ENCODE measurements at places on chromosomes 6 and 20.

GRCh38 chr6:66796987-66797386, 1090.0 kb upstream of the EYS start:
- H3K27me3 ChIP-seq = no peaks in the 10 kb centered on the region
- no peak for DNase-seq
- no peaks in the 10 kb centered on the region for H3K36me3 ChIP-seq
- no peak overlapping the region for H3K27ac ChIP-seq
- H3K4me3 ChIP-seq = no peak overlapping the region
- no peaks in the 10 kb centered on the region for H3K4me1 ChIP-seq

DNA sequence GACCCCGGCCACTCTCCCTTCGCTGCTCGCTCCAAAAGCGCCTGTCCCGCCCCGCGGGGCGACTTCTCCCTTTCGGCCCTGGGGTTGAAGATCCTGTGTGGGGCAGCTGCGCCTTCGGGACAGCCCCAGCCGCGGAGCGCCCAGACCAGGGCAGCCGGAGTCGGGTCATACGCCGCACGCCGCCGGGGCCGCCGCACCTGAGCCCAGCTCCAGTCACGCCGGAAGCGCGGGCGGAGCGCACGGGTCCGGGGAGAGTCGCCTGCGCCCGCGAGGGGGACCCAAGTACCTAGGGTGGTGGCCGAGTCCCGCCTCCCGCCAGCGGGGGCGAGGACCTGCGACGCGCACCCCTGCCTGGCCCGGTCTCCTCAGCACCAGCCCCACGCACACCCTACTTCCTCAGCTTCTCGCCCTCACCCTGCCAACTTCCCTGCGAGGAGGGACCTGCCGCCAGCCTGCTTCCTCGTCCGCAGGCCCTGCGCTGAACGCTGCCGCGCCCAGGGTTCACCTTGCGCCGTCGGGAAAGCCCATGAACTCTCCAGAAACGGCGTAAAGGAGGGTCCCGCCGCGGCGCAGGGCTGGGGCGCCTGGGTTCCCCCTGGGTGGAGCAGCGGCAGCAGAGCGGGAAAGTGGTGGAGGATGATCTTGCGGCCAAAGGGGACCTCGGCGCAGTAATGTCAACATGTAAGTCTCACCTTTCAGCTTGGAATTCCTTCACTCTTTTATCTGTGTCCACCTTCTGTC, at the start of gene ADGRG6:
Gene ADGRG6 (plus strand): TSS at position 357 of the 741 bp plus-strand sequence. CDS start 323 bp downstream, at position 680.
- H3K4me3 ChIP-seq = peak within 1 kb of the TSS; percentile 81
- peak within 1 kb of the TSS; percentile 74 for H3K27ac ChIP-seq
- H3K36me3 ChIP-seq = no peaks in the 10 kb centered on the region
- DNase-seq = peak; percentile 75
- H3K27me3 ChIP-seq = no peaks in the 10 kb centered on the region

DNA sequence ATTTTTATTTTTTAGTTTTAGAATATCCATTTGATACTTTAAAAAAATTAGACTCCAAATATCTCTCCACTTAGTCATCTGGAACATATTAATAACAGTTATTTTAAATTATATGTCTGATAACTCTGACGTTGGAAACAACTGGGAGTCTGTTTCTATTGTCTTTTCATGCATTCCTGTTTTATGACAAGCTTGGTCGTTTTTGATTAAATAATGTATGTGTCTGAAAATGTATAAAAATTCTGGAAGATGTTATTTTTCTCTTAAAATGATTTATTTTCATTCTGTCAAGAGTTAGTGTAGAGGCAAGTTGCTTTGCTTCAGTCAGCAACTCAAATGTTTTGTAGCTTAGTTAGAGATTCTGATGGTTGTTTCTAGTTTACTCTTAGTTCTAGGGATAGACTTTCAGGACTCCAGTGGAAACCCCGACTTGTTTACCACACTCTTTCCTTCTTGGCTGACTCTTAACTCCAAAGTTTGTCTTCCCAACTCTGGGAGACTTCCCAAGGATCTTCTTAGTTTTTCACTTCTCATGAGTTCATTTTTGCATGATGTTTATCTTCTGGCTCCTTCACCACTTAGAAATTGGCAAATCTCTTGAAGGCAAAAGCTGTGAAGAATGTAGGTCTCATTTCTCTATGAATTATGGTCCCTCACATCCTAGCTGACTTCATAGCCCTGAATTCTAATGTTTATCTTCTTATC, 190.9 kb downstream of the LAMA2 start:
- no peak for DNase-seq
- no peak overlapping the region for H3K27ac ChIP-seq
- no peak overlapping the region for H3K4me3 ChIP-seq
- H3K4me1 ChIP-seq = no peaks in the 10 kb centered on the region
- no peaks in the 10 kb centered on the region for H3K27me3 ChIP-seq
- H3K36me3 ChIP-seq = no peaks in the 10 kb centered on the region

GRCh38 chr6:157620944-157621343, 202.1 kb upstream of the SNX9 start:
- H3K27ac ChIP-seq = no peak overlapping the region
- H3K36me3 ChIP-seq = no peaks in the 10 kb centered on the region
- no peaks in the 10 kb centered on the region for H3K27me3 ChIP-seq
- H3K4me3 ChIP-seq = no peak overlapping the region
- no peaks in the 10 kb centered on the region for H3K4me1 ChIP-seq

GRCh38 chr20:51158226-51158625, 135.3 kb upstream of the KCNG1 start:
- H3K27me3 ChIP-seq = no peaks in the 10 kb centered on the region
- DNase-seq = no peak
- H3K27ac ChIP-seq = no peak overlapping the region
- H3K4me3 ChIP-seq = no peak overlapping the region

GRCh38 chr6:51738614-51739013, 348.8 kb downstream of the PKHD1 start:
- H3K4me1 ChIP-seq = no peaks in the 10 kb centered on the region
- H3K27me3 ChIP-seq = no peaks in the 10 kb centered on the region
- no peak overlapping the region for H3K4me3 ChIP-seq
- H3K27ac ChIP-seq = no peak overlapping the region
- DNase-seq = no peak

DNA sequence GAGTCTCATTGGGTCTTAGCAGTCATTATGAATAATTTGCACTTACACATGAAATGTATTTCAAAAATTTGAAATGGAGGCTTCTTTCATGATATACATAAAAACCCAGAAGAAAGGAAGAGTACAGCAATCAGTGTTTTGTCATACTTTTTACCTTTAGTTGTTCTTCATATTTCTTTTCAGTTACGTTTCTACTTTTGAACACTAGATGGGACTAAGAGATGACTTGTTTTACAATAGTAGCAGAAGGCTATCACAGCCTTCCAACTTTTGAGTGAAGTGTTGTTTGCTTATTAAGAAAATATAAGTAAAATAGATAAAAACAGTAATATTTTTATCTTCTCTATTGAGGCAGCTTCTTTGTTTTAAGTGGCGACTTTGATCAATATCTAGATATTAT, 58.1 kb downstream of the L3MBTL3 start:
- no peaks in the 10 kb centered on the region for H3K4me1 ChIP-seq
- H3K4me3 ChIP-seq = no peak overlapping the region
- H3K27me3 ChIP-seq = no peaks in the 10 kb centered on the region
- H3K27ac ChIP-seq = no peak overlapping the region
- DNase-seq = no peak
- no peaks in the 10 kb centered on the region for H3K36me3 ChIP-seq

DNA sequence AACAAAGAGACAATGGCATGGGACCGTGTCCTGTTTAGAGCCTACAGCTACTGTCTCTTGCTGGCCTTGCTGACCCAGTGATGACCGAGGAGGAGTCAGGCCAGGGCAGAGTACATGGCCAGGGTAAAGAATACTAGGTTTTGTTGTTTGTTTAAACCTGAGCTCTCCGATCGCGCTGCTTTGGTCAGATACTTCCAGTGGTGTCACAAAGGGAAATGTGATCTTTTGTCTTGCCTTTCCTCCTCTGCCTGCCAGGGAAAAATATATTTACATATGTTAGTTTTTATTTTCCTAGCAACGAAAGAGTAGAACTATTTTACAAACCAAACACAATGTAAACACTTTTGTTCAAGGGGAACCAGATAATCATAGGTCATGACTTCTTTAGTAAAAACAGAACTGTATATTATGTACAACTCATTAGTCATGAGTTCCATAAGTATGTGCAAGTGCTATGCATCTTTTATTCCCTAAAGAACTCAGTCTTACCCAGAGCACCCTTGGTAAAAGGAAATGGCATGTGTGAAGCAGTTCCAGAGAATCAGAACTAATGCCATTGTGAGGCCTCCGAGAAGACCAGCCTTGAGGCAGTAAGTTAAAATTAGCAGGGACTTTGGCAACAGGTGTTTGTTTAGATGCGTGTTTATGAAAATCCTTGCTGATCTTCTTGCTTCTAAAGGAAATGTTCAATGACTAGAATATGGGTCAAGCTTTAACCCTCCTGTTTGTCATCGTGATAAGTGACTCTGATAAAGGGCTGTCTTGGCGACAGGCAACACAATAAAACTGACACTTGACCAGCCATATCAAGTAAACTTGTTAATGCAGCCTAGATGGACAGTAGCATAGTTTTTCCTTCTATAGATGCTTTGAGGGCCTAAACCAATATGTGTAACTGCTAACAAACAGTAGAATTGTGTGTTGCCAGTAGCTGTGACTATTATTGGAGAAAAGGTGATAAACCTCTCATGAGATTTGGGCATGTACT, 204.6 kb downstream of the NKAIN2 start:
- no peaks in the 10 kb centered on the region for H3K27me3 ChIP-seq
- H3K4me1 ChIP-seq = no peaks in the 10 kb centered on the region
- H3K27ac ChIP-seq = no peak overlapping the region
- DNase-seq = no peak
- H3K36me3 ChIP-seq = no peaks in the 10 kb centered on the region
- no peak overlapping the region for H3K4me3 ChIP-seq

GRCh38 chr6:150631984-150632642, 32.4 kb downstream of the PLEKHG1 start:
- H3K27me3 ChIP-seq = no peaks in the 10 kb centered on the region
- H3K4me3 ChIP-seq = no peak overlapping the region
- no peak for DNase-seq
- no peaks in the 10 kb centered on the region for H3K36me3 ChIP-seq

DNA sequence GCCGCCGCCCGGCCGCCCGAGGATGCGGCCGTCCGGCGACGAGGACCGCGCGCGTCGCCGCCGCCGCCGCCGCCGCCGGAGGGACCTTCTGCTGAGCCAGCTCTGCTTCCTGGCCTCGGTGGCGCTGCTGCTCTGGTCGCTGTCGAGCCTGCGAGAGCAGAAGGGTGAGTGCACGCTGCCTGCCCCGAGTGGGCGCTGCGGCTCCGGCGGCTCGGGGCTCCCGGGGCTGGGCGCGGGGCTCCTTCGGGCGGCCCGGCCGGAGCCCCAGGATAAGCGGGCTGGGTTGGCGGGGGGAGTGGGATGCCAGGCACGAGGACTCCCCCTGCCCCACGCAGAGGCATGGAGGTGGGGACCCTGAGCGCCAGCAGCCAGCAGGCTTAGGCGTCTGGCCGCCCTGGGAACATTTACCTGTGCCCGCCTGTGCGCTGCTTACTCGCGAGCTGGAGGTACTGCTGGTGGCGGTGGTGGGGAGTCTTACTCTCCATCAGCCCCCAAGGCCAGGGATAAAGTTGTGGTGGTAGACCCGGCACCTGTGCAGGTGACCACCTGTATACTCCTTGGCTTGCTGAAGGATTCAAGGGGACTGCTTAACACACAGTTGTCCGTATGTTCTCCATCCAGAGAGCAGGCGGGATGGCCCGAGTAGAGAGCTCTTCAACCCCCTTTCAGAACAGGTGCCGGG, 520 bp downstream of the SLC24A3 start:
- peak; percentile 65 for DNase-seq
- H3K27me3 ChIP-seq = peaks cover 15% of the 10 kb centered on the region
- H3K36me3 ChIP-seq = no peaks in the 10 kb centered on the region
- H3K27ac ChIP-seq = no peak overlapping the region
- H3K4me1 ChIP-seq = peaks cover 11% of the 10 kb centered on the region
- peak overlapping the region; percentile 61 for H3K4me3 ChIP-seq

GRCh38 chr20:41467220-41467619, 100.6 kb upstream of the EMILIN3 start:
- peaks cover 2% of the 10 kb centered on the region for H3K4me1 ChIP-seq
- H3K27me3 ChIP-seq = no peaks in the 10 kb centered on the region
- H3K27ac ChIP-seq = no peak overlapping the region
- H3K4me3 ChIP-seq = no peak overlapping the region
- no peak for DNase-seq

DNA sequence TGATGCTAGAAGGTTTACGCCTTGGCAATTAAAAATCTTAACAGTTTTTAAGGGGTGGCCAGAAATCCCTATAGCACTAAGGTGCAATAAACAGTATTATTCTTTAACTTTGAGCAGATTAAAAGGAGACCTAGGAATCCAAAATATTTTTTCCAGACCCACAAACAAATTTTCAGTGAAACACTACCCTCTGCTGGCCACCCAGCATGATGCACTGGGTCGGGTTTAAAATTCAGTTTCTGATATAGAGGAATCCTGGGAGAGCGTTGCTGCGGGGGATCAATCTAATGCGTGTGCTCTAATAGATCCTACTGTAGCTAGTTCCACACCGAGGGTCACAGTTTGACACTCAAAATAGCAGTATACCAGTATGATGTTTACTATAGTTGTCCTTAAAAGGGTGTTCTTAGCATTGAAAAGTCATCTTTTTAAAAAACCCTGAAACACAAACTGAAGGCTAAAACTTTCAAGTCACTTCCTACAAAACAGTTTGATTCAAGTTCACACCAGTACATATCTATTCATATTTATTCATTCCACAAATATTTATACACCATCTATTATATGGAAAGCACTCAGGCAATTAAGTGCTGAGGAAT, 10.2 kb downstream of the UBE3D start:
- no peaks in the 10 kb centered on the region for H3K4me1 ChIP-seq
- no peak overlapping the region for H3K27ac ChIP-seq
- peak; percentile 42 for DNase-seq
- no peak overlapping the region for H3K4me3 ChIP-seq
- H3K36me3 ChIP-seq = no peaks in the 10 kb centered on the region

DNA sequence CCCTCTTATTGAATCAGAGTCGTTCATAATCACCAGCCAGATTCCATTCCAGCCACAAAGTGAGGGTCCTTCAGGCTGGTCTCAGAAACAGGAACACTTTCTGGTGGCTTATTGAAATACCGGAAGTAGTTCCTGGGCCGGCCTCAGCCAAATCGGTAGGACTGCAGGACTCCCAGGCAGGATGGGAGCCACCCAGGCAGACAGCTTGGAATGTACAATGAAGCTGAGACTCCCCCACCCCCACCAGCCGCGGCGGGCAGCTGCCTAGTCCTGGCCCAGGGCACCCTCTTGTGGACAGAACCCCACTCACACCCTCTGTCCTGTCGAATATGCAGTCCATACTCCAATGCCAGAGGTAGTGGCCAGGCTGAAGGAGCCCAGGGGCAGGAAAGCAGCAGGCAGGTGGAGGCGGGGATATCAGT, 43.8 kb downstream of the MDFI start:
- no peaks in the 10 kb centered on the region for H3K27me3 ChIP-seq
- H3K4me1 ChIP-seq = peaks cover 17% of the 10 kb centered on the region
- DNase-seq = peak; percentile 89
- H3K36me3 ChIP-seq = peaks cover 10% of the 10 kb centered on the region
- no peak overlapping the region for H3K27ac ChIP-seq

DNA sequence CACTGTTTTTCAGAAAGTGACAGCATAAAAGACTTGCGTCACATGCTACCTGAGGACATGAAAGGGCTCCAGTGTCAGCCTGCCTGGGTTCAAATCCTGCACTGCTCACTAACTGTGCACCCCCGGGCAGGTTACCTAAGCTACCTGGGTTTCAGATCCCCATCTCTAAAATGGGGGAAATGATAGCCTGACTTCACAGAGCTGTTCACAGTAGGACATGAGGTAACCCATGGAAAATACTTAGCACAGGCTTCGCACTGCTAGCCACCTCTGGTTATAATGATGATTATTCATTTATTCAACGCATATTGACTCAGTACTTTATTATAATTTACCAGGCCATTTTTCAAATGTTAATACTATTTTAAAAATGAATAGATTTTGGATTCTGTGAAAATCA, 23.0 kb downstream of the TBC1D7 start:
- peaks cover 20% of the 10 kb centered on the region for H3K36me3 ChIP-seq
- no peaks in the 10 kb centered on the region for H3K27me3 ChIP-seq
- H3K4me1 ChIP-seq = no peaks in the 10 kb centered on the region
- no peak overlapping the region for H3K27ac ChIP-seq
